ENCODE measurements at places on chromosomes 12 and 14.

GRCh38 chr14:19828314-19828713 is 24.7 kb downstream of the OR4N2 start:
- no peak for DNase-seq

- DNase-seq: no peak
Measured at GRCh38 chr12:117068492-117068891, 30.7 kb downstream of the TESC start.

- DNase-seq: no peak
Measured at GRCh38 chr12:95674631-95675030, 115.9 kb downstream of the NTN4 start.

DNA sequence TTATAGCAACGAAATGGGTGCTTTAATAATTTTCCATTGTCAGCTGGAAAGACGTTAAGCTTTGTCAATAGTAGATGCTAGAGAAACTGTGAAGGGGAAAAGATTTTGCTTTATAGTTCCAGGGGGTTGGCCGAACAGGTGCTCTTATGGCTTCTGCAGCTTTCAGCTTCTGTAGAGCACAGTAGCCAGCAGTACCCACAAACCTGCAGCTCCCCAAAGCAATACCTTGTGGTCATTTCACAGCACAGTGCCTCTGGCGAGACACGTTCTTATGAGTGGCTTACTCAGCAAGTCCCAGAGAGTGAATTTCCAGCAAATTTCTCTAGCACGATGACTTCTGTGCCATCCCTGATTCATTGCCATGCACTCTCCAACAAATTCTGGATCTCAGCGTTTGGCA is 416.3 kb upstream of the ATP2B1 start:
- DNase-seq: no peak

DNA sequence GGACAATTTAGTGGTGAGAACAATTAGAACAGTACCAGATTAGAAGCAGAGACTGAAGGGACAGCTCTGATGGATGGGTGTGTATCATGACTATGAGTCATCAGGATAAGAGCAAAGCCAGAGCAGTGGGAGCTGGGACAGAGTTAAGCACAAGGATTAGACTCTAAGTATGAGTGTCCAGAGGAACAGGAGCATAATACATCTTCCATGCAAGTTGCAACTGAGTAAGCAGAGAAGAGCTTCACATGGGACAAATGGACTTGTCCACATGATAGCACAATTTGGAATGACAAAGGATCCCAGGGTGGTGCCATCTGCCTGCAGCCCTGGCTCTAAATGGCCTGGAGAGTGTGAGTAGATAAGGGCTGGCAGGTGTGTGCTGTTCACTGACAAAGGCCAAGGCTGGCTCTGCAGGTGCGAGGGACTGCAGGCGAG is 226.4 kb upstream of the CAND1 start:
- no peak for DNase-seq

DNA sequence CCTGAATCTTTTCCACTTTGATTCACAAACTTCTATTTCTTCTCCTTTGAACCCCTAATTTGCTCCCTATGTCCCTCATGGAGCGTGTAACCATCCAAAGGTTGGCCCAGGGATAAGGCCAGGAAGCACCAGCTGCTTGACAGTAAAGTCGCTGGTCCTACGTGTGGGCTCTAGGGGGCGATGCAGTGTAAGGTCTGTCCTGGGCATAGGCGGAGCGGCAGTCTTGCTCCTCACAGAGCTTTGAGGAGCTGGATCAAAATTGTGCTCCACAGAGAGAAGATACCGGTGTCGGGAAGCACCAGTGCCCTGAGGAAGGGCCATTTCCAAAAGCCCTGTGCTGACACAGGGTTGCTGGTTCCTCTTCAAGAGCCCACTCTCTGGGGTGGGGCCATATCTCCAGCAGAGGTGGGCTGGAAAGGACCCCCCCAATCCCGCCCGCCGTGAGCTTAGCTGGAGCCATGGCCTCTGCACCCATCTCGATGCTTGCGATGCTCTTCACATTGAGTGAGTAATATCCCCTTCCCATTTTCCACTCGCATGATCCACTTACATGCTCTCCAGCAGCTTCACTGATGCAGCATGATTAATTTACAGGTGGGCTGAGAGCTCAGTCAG is 49.9 kb upstream of the OR4E1 start:
- peak; percentile 30 for DNase-seq

All from CD4-positive, alpha-beta T cell (primary cell).